ENCODE measurements at places on chromosomes 11 and 22.

- DNase-seq: no peak
These were observed 18.5 kb upstream of the BAIAP2L2 start for GRCh38 chr22:38129021-38129420.

DNA sequence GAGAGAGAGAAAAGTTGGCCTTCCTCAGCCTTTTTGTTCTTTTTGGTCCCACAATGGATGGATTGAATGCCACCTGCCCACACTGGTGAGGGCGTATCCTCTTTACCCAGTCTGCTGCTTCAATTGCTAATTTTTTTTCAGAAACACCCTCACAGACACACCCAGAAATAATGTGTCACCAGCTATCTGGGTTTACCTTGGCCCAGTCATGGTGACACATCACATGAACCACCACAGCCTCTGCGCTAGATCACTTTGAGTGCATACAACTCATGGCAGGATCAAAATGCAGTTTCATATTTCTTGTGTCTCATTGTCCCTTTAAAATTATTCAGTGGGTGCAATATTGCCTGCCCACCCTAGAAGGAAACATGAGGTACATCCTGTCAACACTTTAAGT lies 63.3 kb downstream of the ADAMTS15 start:
- DNase-seq: no peak

GRCh38 chr11:113847580-113847979 lies 27.8 kb downstream of the USP28 start:
- DNase-seq: no peak

DNA sequence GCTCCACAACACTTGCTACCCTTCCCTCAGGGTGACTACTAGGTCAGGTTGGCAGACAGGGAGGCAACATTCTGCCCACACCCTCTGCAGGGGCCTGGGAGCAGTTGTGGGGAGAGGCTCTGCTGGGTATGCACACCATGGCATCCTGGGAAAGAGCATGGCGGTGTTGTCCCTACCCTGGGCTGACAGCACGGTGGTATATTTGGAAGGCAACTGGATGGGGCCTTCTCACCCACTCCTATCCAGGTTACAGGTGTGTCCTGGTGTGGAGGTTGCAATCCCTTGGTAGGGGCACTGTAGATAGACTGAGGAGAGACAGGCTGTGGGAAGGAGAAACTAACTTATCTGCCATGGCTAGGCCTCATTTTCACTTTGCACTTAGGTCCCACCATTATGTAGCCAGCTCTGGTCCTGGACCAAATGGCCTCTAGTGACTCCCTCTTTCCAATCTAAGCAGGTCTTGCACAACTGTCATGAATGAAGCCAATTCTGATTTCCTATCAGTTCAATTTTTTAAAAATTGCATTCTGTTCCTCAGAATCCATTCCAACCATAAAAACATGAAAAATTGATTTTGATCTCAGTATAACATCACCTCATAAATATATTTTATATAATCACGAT lies 54.0 kb upstream of the CD44 start:
- no peak for DNase-seq

- DNase-seq: no peak
These were observed 143.8 kb downstream of the NECTIN1 start for GRCh38 chr11:119585043-119585781.

- DNase-seq: no peak
These were observed 16.1 kb upstream of the PCF11 start for GRCh38 chr11:83140691-83141455.

- no peak for DNase-seq
These were observed 216.3 kb upstream of the SYN3 start for GRCh38 chr22:33274214-33275072.

- DNase-seq: no peak
These were observed 8.7 kb downstream of the SLC22A6 start for GRCh38 chr11:62976109-62976508.

DNA sequence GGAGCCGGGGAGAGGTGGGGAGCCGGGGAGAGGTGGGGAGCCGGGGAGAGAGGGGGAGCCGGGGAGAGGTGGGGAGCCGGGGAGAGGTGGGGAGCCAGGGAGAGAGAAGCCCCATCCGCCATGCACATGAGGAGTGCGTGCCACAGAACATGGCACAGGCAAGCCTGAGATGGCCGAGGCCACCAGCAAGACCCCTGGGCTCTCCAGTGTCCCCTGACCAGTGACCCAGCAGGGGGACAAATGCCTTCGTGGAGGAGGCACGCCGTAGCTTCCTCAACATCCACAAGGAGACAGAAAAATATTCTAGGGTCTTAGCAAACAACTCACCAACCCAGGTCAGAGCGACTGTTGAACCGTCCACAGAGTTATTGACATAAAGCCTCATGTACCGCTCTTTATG lies 618.8 kb downstream of the TBC1D22A start:
- no peak for DNase-seq

DNA sequence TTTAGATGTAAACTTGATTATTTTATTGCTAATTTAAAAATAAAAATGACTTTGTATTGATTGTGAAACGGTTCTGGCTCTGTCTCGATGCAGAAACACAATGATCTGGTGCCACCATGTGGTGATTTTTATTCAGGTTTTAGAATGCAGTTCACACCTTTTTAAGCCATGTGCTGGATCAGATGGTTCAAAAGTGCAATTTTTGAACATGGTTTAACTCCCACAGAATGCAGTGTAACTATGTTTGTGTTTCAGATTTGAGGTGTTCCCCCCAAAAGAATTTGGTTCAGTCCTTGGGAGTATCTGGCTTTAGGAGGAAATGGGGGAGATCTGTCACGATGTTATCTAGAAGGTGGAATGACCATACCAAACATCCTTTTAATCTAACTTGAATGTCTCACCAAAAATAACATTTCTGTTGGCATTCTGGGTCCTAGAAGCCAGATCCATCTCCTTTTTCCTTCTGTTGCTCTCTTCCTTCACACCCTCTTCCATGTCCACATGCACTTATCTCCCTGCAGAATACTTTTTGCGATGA lies 7.9 kb downstream of the MRPL16 start:
- DNase-seq: no peak

GRCh38 chr11:38332046-38332445 lies 1734.0 kb upstream of the RAG2 start:
- no peak for DNase-seq

- no peak for DNase-seq
These were observed 7.6 kb downstream of the SLC39A13 start for GRCh38 chr11:47415949-47416472.

- DNase-seq: no peak
These were observed 18.1 kb upstream of the PPP6R3 start for GRCh38 chr11:68442433-68442832.

DNA sequence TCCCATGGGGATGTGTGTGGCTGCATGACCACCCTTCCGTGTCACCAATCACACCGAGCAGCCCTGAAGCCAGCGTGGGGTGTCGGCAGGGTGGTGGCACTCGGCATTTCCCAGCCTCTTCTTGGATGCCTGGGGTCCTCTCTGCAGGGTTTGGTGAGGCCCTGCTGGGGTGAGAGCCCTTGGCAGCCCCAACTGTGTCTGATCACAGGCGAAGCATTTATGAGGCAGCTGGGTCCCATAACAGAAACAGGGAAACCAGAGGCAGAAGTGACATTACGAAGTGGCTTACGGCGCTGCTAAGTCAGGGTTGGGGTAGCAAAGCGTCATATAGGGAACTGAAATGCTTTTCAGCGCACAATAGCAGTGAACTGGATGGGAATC lies 92.3 kb upstream of the SEPTIN5 start:
- no peak for DNase-seq

DNA sequence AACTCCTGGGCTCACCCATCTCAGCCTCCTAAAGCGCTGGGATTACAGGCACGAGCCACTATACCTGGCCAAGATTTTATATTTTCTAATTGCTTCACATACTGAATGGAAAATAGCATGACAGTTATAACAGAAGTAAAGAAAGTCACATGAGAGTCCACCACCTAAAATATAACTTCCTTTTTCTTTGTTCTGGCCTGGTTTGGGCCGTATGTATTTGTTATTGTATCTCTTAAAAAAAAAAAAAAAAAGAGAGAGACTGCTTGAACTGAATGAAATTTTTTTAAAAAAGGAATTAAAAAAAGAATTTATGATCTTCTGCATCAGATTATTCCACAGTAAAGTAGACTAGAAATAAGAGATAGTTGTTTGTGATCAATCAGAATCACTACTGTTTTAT lies 86.0 kb upstream of the GRIK4 start:
- no peak for DNase-seq

GRCh38 chr11:12126344-12127019 lies 16.1 kb downstream of the MICAL2 start:
- DNase-seq: peak; percentile 53

DNA sequence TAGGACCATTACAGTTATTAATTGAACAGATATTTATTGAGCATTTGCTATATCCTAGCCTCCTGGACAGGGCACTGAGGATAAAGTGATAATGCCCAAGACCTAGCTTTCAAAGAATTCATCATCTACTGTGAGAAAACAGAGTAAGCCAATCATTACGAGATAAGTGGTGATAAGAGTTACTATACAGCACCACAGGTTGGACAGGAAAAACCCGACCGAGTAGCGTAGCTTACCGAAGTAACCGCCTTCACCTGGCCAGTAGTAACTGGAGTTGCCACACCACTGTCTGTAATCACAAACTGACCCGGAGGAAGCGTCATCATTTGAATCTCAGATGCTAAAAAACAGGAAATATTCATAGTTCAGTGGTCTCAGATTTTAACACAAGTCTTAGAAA lies 10.0 kb upstream of the NFRKB start:
- no peak for DNase-seq

- no peak for DNase-seq
These were observed 562.3 kb downstream of the NTM start for GRCh38 chr11:131932584-131933325.

- peak; percentile 58 for DNase-seq
These were observed 64.5 kb downstream of the BARX2 start for GRCh38 chr11:129440028-129440713.

DNA sequence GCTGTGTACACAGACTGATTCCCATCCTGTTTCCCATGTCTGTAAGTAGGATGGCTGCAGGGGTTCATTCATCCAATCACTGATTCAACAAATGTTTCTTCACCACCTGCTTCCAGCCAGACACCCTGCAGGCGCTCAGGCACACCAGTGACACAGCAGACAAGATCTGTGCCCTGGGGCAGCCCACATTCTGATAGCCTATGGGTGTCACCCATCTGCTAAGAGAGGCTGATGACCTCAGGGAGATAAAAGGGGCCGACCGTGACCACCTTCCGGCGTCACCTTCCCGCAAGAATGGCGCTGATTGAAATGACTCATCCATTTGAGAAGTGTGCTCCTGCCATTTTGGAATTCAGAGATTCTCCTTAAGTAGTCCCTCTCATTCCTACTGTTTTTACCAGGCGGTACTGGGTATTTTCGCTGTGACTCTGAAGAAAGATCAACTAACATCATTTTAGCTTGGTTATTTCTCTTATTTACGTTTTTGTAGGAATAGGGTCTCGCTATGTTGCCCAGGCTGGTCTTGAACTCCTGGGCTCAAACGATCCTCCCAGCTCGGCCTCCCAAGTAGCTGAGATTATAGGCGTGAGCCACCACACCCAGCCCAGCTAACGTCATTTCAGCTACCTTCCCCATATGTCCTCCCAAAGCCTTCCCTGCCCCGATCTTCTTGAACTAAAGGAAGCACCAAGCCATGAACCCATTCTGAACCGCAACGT lies 73.2 kb upstream of the BID start:
- DNase-seq: no peak

DNA sequence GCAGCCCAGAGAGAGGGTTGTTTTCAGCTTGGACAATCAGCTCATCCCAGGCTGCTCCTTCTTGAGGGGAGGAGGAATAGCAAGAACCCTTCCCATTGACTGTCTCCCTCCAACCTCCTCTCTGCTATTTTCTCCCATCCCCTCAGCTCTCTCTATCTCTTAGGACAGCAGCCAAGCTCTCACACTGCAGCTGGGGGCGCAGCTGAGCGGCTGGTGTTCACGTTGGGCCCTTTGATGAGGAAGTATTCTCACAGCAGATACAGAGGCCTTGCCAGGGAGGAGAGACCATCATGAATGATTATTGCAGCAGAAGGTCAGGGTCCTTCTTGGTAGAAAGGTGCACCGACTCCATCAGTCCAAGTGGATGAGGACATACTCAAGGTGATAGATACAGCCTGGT lies 26.5 kb upstream of the CADM1 start:
- DNase-seq: no peak

GRCh38 chr11:10918698-10919097 lies 60.8 kb upstream of the ZBED5 start:
- DNase-seq: no peak

GRCh38 chr11:127252321-127252720 lies 251.8 kb upstream of the KIRREL3 start:
- no peak for DNase-seq

GRCh38 chr22:46829941-46830715 lies 67.7 kb downstream of the TBC1D22A start:
- no peak for DNase-seq

- no peak for DNase-seq
These were observed 39.8 kb downstream of the KCNJ1 start for GRCh38 chr11:128827191-128827893.

DNA sequence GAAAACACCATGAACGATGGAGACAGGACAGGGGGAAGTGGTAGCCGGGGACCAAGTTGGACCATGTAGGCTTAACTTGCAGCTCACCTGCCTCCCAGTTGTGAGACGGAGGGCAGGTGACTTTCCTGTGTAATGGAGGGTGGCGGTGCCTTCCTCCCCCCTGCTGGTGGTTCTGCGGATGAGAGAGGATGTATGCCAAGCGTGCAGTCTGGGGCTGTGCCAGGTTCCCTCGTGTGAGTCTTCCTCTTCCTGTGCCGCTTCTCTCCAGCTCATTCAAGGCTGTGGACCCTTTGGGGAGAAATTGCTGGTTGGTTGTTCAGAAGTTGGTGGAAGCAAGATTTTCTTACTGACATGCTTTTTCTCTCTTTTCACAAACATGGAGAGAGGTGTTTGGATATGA lies 35.1 kb downstream of the MPPED1 start:
- no peak for DNase-seq

DNA sequence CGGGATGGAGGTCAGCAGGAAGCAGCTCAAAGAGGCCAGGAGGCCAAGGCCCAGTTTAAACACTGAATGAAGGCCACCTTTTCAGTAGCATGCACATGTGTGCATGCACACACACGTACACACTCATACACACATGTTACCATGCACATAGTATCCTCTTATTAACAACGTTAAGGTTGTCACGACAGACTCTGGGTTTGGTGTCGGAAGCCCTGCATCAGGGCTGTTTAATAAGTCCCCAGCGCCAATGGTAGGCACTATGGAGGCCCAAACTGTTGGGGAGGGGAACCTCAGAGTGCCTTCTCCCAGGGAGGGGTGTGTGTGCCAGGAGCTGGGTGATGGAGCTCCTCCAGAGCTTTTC lies 39.5 kb upstream of the ADA2 start:
- no peak for DNase-seq

- no peak for DNase-seq
These were observed 8.3 kb downstream of the FXYD2 start for GRCh38 chr11:117816151-117816741.
